KG1 (cell line): ENCODE measurements at places on chromosomes 16 and 17.

GRCh38 chr16:89064606-89065457 lies 28.8 kb upstream of the ACSF3 start:
- DNase-seq, result no peak

DNA sequence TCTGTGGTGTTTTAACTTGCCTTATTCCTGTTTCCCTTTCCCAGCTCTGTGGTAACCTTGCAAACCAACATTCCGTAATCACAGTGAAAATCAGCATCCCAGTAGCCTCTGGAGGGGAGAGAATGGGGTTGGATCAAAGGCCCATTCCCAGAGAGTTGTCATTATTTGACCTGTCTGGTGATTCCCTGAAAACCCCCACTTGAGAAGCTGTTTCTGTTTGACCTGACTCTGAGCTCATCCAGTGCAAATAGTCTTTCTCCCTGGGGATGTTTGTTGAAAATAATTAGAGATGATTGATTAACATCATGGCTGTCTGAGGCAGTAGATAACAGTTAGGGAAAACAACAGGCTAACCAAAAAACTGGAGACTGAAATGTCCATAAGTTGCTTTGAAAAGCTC lies 3.0 kb downstream of the CACNG1 start:
- DNase-seq, result no peak

DNA sequence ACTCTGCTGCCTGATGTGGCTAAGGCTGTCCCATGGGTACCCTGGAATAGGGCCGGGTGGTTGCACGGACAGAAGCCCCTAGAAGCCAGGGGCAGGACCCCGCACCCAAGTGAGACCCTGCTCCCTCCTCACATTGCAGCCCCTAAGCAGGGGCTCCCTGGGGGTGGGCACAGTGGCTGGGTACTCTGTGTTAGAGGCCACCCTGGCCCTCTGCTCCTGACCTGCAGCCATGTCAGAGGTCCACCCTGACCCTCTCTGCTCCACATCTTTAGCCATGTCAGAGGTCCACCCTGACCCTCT lies 2.1 kb downstream of the CBFA2T3 start:
- no peak for DNase-seq

GRCh38 chr16:12902511-12903372 lies 1.3 kb downstream of the SHISA9 start:
- DNase-seq, result no peak

DNA sequence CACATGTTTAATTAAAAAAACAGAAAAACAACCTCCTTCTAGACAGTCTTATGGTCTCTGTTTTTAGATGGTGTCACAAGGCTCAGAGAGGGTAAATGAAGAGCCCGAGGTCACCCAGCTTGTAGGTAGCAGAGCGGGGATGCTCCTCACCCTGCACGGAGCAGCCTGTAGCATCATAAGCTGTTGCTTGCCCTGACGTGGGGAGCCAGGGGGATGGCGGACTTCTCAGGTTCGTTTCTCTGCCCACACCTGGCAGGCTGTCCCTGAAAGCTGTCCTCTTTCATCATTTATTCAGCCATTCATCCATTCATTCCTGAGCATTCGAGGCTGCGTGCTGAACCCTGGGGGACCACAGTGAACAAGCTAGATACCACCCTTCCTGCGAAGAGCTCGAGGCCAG lies 75.7 kb upstream of the KSR1 start:
- no peak for DNase-seq

GRCh38 chr16:29641561-29641960 lies 21.5 kb upstream of the SPN start:
- no peak for DNase-seq

DNA sequence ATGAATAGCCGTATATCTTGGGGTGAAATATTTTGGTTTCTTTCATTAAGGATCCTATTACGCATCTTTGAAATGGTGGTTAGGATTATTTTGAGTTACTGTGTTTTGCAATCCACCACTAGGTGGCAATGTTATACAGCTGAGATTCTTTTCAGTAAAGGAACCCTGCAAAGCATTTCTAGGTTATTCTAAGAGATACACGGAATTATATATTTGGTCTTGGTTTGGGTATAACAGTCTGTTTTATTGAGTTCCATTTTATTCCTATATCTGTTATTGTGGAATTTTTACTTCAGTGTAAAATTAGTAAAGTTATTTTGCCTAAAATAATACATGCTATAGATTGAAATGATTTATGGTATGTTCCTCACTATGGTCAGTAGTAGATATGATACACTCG lies 62.9 kb upstream of the CPHXL start:
- peak; percentile 14 for DNase-seq

DNA sequence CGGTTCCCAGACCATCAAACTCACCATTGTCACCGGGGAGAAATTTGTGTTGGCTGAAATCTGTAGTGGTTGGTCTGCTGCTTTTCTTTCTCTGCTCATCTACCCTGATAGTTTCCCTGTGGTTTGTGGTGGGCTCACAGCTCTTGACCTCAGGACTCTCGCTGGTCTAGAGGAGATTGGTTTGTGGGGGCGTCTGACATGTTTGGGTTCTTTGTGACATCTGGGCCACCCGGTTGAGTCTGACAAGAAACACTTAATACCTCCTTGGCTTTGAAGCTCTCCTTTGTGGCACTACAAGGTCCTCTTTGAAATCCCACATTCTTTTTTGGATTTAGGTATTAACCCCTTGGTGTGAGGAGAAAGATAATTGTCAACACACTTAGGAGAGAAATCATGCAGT lies 662.0 kb downstream of the WWOX start:
- no peak for DNase-seq

GRCh38 chr16:66845791-66846221 lies 1.6 kb downstream of the CA7 start:
- no peak for DNase-seq

DNA sequence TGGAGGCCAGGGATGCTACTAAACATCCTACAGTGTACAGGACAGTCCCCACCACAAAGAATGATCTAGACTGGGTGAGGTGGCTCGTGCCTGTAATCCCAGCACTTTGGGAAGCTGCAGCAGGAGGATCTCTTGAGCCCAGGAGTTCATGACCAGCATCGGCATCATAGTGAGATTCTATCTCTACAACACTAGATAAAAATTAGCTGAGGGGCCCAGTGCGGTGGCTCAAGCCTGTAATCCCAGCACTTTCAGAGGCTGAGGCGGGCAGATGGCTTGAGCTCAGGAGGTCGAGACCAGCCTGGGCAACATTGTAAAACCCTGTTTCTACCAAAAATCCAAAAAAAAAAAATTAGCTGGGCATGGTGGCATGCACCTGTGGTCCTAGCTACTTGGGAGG lies 5.4 kb upstream of the ZNF500 start:
- no peak for DNase-seq

GRCh38 chr16:56286809-56287208 lies 95.5 kb downstream of the GNAO1 start:
- no peak for DNase-seq

DNA sequence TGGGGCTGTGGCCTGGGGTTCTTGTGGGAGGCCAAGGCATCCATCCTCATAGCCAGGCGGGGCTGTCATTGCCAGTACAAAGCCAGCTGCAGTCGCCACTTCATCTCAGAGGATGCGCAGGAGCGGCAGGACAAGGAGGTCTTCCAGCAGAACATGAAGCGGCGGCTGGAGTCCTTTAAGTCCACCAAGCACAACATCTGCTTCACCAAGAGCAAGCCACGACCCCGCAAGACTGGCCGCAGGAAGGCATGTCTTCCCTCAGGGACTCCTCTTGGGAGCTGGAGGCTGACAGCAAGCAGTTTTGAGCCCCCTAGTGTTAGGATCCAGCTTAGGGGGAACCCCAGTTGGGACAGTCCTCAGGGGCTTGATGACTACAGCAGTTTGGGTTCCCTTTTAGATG lies 15.1 kb upstream of the PLEKHG4 start:
- no peak for DNase-seq

DNA sequence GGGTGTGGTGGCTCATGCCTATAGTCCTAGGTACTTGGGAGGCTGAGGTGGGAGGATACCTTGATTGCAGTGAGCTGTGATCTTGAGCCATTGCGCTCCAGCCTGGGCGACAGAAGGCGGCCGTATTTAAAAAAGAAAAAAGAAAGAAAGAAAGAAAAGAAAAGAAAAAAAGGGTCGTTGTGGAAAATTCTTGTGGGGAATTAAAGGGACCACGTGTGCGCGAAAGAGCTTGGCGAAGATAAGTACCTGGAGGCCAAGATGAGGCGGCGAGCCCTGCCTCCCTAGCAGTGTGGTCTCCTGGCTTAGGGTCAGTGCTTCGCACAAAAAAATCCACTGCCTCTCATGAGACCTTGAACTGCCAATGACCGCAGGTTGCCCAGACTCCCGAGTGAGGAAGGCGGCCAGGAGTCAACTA lies 728 bp upstream of the NMT1 start:
- no peak for DNase-seq

GRCh38 chr17:42045719-42046118 lies 4.7 kb downstream of the C17orf113 start:
- DNase-seq, result no peak

DNA sequence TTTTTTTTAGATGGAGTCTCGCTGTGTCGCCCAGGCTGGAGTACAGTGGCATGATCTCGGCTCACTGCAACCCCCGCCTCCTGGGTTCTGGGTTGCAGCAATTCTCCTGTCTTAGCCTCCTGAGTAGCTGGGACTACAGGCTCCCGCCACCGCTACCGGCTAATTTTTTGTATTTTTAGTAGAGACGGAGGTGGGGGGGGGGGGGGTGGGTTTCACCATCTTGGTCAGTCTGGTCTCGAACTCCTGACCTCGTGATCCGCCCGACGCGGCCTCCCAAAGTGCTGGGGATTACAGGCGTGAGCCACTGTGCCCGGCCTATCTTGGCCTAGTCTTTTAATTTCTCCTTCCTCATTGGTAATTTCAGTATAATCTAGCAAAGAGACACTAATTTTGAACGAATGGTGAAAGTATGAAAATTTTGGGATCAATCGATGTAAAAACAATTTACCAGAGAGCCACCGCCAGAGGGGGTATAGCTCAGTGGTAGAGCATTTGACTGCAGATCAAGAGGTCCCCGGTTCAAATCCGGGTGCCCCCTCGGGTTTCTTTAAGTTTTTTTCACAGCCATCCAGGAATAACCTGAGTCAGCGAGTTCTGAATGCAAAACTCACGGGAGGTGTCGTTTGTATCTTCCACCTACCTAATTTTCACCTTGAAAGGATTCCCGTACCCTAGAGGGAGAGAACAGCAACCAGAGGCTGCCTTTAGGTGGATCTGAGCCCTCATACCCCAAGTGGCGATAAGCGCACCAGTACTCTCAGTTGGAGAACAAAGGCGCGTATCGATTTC lies 2.5 kb upstream of the LASP1 start:
- DNase-seq, result peak; percentile 73

DNA sequence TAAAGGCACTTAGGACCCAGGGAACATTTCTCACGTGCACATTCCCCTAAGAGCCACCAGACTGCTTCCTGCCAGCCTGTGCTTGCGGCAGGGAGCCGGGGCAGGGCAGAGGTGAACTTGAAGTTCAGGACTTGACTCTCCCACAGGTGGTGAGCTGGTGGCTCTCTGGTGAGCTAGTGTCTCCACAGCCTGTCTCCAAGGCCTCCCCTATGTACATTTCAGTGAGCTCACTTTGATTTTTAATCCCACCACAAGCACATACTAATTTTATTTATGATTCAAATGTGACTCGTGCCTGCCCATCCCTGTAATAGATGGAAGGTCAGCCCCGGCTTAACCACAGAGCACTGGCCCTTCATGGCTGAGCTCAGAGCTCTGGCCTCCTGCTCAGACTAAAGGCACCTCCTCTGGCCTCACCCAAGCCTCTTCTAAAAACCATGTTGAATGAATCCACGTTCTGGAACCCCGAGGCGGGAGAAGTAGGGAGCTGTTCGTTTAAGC lies 9.2 kb downstream of the SNN start:
- DNase-seq, result no peak

- DNase-seq, result peak; percentile 16
These were observed 100.3 kb downstream of the TANC2 start for GRCh38 chr17:63066158-63066813.

- no peak for DNase-seq
These were observed 41.5 kb upstream of the SLC47A1 start for GRCh38 chr17:19492141-19492540.

GRCh38 chr16:50126183-50126582 lies 26.9 kb upstream of the TENT4B start:
- no peak for DNase-seq
